ENCODE measurements at places on chromosomes 16 and 17.

DNA sequence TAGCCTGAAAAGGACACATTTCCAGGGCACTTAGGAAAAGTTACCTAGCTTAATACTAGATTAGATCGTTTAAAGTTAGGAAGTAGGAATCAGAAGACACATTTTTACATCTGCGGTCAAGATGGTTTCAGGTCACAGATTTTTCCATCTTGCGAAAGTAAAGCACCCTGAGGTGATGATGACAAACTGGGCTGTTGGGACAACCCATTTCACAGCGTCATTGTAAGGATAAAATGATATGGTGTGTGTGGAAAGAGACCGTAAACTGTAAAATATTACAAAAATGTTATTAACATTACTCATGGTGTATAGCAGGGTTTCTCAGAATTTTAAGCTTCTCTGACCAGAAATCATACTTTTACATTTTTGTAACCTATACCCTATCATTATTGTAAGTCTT, 10.1 kb upstream of the MAP2K6 start:
- no peak for DNase-seq

DNA sequence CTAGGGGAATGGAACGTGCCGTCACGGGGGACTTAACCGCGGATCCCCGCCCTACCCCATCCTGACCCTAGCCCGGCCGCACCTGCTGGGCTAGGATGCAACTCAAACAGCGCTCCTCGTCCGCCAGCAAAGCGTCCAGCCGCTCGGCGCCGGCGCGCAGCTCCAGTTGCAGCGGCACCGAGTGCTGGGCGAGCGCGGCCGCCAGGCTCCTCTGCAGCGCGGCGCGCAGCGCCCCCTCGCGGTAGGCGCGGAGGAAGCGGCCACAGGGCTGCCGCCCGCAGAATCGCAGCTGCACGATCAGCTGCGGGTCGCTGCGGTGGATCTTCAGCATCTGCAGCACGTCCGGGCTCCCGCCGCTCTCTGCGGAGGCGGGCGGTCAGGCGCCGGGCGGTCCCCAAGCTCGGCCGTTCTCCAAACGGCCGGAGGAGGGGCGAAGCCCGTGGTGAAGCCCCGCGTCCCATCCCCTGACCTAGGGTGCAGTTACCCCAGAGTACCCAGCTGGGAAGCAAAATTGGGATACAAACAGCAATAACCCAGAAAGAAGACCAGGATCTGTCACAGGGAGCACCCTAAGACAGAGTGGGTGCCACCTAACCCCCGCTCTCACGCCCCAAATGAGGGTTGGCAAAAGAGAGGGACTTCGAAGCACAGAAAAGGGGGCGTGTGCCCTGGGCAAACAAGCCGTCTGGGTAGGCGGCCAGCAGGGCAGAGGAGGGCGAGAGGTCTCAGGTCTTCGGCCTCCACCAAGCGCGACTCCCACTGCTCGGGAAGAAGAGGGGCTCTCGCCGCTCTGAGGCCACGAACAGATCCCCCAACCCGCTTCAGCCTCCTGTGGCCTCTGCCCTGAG, 4.2 kb downstream of the TRADD start:
- peak; percentile 84 for DNase-seq

DNA sequence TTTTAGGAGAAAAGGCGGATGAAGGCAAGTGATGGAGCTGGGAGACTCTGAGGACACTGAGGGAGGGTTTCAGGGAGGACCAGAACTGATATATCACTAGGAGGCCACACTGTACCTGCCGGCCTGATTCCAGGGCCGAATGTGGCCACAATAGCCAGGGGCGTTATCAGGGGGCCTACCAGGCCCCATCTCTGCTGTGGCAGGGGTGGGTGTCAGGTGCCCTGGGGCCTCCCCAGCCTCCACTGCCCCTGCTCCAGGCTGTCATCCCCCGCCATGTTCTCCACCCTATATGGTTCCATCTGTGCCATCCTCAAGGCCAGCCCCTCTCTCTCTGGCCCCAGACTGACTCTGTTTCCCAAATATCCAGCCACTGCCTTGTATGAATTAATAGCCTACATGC, 246.5 kb downstream of the GSG1L start:
- DNase-seq = no peak

DNA sequence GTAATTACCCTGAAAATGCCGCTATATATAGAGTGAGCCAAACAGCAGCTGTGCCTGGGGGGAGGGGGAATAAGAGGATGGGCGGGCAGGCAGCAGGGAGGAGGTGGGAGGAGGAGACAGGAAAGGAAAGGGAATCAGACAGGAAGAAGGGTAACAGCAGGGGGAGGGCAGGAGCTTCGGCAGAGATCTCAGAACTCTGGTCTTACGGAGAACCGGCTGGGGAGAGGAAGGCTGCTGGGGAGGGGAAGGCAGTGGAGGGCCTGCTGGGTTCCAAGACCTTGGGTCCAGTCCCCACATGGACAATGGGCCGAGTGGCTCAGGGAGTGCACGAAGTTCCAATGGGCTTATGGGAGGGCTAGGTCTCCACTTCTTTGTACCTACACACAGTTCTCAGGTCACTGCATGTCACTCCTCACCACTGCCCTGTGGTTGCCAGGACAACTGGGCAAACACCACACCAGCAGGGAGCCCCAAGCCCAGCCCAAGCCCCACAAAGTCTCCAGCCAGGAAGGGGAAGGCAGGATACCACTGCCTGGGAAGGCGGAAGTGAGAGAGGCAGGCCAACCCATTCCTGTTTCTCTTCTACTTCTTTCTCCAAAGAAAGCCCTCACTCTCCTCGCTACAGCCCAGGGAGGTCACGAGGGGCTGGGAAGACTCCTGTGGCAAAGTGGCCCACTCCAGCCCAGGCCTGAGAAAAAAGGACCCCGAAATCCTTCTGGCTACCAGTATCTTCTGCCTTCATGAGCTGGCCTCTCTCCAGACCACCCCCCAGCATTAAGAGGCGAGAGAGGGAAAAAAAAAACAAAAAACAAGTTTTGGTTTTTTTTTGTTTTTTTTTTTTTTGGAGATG, 25.3 kb downstream of the G6PC3 start:
- DNase-seq = peak; percentile 63

Measured in neural crest cell (in vitro differentiated cells).